Smooth muscle cell of the brain vasculature (primary cell): ENCODE measurements at places on chromosomes 1 and 21.

GRCh38 chr1:150283260-150283659 lies 906 bp downstream of the CIART start:
- DNase-seq = no peak

DNA sequence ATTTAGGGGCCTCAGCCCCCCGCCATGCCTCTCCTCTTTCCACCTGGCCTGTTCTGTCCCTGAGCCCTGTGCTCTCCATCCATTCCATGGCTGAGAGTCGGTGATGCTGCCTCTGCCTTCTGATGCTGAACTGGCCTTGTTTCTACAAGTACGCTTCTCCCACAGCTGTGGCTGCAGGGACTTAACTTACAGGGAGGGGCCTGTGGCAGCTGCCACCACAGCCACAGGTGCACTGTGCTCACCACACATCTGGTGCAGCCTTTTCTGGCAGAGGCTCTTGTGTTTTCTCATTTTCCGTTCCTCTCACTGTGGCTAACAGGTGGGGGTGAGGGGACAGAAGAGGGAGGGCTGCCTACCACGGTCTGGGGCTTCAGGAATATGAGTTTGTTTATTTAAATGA lies 4.2 kb downstream of the FMO1 start:
- DNase-seq = no peak

GRCh38 chr1:84505493-84506001 lies 639 bp upstream of the SPATA1 start:
- no peak for DNase-seq

GRCh38 chr1:177824508-177824982 lies 145.3 kb downstream of the SEC16B start:
- DNase-seq = no peak

GRCh38 chr1:175702079-175702795 lies 41.2 kb downstream of the TNR start:
- no peak for DNase-seq

DNA sequence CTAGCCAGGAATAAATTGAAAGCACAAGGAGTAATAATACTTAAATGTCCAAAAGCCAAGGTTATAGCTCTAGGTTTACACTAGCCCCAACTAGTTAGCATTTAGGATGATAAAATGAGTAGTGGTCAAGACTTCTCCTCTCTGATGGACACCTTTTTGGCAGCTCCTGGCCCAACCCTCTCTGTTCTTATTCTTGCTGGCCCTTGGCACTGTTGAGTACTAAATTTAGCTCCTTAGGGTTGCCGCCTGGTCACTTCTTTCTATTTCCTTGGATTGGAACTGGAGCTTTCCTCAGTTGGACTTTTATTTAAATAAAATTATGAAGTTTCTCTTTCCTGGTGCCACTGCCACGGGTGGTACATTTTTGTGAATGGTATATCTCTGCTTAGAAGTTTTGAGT lies 28.3 kb downstream of the ARID1A start:
- no peak for DNase-seq

DNA sequence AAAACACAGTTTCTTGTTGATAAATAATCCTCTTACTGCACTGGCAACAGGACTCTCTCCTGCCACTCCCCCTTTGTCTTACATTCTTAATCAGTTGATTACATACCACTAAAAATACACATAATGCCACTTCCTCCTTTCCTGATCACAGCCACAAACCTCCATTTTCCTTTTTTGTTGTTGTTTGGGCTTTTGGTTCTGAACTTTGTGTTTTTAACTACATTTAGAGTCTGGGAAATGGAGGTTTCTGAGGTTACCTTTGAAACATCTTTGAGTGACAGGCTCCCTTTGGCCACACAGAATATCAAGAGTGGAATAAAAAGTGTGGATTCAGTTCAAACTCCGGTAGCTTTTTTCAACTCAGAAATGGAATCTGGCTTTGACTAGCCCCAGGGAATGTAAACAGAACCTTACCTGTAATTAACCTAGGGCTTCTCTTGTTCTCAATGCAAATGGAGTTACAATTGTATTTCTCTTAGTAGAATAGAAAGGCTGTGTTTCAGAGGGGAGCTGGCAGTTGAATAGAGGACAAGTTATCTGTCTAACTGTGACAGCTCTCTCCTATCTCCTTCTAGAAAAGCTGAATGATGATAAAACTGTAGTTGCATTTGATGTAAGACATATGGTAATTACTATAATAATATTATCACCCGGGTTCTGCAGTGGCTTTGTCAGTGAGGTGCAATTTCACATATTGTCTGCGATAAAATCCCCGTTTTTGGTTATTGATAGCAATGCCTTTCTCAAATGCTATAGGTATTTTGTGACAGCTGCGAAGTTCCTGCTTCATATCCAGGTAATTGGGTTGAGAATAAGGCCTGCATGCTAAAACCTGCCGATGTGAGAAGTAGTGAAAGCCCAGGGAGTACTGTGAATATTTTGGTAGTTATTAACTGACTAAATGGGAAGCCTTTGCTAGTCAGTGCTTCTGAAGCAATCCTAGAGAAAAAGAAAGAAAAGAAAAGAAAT lies 66.9 kb downstream of the ST6GALNAC5 start:
- no peak for DNase-seq

DNA sequence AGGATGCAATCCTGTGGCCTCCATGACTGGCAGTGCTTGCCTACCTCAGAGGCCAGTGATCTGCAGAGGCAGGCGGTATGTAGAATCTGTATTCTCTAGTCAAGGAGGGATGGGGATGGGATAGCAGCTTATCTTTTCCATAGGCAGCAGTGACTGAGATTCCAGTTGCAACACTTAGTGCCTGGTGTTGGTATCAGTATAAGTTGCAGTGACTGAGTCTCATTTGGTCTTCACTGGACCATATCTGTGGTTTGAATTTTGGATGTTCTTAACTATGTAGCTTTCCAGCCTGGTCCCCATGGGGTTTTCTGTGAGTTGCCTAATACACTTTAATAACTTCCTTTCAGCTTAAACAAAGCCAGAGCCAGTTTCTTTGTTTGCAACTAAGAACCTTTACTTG lies 16.5 kb downstream of the DYRK1A start:
- DNase-seq = no peak

DNA sequence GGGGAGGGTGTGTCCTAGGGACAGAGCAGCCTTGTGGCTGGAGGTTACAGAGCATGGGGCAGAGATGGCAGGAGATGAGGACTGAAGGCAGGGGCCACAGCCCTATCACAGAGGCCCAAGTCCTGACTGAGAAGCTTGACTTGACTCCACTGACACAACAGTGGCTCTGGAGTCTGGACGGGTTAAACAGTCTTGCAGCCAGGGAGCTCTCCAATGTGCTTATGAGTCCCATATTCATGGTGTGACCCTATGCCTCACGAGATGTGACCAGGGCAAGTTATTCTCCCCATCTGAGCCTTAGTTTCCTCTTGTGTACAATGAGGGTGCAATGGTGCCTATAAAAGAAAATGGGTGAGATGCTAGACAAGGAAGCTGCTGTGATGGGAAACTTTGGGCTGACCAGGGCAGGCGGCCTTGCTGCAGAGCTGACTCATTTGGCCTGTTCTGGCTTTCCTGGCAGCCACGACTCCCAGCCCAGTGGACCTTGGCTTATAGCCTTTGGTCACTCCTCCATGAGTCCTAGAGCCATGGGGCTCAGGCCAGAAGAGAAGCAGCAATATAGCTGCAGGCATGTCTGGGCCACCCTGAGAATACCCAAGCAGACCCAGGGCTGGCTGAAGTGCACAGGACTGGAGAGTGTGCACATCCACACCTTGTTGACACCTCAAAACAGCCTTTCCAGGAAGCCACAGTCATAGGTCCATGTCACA lies 2.8 kb upstream of the TTC22 start:
- DNase-seq = no peak

- no peak for DNase-seq
Observed at GRCh38 chr1:180997843-180998504, 24.7 kb downstream of the STX6 start.

DNA sequence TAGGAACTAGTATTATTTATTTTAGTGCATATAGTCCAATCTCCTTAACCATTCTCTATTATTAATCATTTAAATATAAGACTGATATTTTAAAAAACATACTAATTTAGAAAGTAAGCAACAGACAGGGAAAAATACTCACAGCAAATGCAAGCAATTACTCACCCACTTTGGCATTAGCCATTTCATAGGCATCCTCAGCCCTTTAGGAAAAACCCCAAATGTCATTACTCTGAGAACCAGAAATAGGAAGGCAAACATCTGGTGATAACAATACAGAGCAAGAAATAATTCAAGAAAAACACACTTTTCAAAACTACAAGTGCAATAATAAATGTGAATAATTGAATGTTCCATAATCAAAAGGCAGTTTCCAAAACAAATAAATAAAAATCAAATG lies 545.1 kb downstream of the PLPP3 start:
- DNase-seq = no peak

DNA sequence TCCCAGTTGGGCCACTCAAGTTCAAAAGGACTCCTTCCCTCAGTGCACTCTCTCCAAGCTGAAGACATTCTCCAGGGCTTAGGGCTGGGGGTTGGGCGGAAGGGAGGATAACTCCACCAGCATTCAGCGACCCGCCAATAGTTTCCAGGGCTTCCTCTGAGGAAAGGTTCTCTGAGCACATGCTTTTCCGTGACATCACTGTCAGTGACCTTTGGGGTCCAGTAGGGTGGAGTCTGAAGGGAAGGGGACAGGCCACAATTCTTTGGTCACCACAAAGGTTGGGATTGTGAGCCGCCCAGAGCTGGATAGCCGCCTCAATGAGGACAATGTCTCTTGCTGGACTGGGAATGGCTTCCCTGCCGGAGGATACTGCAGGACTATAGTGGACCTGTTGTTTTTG lies 22.8 kb upstream of the RXRG start:
- DNase-seq = no peak

DNA sequence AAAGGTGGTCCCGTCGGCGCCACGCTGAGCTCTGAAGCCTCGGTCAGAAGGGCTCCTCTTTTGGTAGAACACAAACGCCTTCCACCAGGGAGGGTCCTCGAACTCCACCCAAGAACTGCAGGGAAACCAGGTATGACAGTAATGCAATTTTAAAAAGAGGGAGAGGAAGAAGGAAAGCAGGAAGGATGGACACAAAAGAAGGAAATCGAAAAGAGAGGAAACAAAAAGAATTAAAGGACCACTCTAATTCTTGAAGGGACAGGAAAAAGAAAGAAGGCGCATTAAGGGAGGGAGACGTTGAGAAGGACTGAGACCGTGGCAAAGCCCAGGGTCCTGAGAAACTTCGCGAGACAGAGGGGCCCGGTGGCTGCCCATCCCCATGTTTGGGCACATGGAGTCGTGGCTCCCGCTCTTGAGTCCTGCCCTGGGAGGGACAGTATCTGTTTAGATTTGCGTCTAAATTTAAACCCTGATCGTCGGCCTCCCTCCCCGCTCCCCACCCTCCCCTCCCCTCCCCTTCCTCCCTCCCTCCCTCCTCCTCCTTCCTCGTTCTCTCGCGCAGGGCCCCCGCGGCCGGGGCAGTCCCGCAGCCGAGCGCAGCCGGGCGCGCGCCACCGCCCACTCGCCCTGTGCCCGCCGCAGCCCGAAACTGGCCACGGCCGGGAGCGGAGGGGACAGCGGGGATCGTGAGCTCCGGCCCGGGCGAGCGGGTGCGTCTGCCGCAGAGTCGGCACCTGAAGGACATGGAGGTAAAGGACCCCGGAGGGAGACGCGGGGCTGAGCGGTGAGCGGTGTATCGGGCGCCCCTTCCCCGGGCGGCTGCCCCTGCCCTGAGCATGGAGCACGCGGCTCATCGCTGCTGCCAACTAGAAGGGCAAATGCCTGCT lies at the start of gene RCSD1:
Gene RCSD1, plus strand, starts transcription at position 552 of the 887 bp plus-strand sequence. Its CDS starts 192 bp downstream, at position 744.
- DNase-seq = no peak

DNA sequence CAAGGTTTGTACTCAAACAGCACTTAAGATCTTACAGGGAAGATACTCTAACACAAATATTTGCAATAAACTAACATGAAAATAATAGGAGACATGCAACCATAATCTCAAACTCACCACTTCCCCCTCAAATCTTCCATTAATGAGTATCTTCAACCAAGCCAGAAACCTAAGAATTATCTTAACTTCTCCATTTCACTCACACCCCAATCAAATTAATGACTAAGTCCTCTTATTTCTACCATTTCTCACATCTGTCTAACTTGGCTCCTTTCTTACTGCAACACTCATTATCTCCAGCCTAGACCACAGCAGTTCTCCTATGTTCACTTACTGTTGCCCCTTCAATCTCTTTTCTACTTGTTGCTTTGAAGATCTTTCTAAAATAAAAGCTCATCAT lies 10.4 kb downstream of the RBBP5 start:
- DNase-seq = no peak

- no peak for DNase-seq
Observed at GRCh38 chr1:27951396-27951795, 8.4 kb upstream of the XKR8 start.

DNA sequence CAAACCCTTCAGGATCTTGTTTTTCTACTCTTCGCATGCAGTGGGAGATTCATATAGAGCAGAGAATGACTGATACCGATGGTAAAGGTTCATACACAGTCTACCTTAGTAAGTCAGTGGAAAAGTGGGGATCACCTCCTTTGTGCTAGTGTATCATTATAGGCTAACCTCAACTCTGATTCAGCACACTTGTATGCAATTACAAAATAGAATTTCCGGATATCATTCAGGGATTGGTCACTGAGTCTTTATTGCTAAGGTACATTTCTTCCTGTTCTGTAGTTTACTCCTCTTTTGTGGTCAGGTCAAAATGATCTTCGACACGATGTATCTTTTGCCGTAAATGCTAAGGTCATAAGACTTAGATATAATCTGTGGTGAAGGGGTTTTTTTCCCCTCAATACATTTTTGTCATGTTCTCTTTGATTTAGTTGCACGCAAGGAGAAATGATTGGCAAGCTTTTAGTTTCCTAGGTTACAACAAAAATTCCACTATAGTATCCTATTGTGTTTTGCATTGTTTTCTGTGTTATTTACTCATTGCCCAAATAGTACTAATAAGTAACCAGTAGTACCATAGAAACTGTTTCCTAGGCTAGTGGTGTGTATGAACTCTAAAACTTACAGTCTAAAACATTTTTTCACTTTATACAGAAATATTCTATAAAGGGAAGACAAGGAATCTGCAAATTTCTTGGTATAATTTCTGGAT lies 35.7 kb upstream of the PLA2G4A start:
- no peak for DNase-seq

- DNase-seq = no peak
Observed at GRCh38 chr1:106344494-106344893, 712.0 kb upstream of the PRMT6 start.

DNA sequence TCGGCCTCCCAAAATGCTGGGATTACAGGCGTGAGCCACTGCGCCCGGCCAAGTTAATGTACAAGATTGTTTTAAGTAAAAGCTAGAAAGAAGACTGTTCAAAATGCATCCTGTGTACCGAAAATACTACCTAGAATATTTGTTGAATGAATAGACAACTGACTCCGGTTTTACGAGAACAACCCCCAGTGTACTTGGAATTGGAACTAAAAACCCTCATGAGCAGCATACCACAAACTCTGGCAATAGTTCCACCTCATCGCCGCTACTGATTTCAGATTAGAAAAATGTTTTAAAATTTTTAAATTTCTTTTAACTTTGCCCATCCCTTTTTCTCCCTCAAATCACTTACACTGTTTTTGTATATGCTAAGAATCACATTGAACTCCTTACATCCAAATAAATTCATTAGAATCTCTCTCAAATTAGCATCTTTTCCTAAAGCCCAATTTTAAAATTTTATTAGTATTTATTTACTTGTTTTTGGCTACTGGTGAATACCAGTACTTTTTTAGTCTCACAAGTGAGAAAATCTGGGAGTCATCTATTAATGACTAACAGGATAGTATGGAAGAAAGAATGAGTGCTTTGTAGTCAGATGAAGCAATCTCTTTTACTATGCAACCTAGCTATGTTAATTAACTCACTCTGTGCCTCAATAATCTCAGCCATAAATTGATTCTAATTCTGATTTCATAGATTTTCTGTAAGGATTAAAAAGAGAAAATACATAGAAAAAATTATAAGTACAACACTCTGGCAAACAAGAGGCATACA lies 95.1 kb downstream of the GPATCH2 start:
- no peak for DNase-seq

- no peak for DNase-seq
Observed at GRCh38 chr1:205689479-205689878, 9.2 kb upstream of the SLC45A3 start.
